Karpas-422 (cell line): ENCODE measurements at places on chromosomes 4 and X.

DNA sequence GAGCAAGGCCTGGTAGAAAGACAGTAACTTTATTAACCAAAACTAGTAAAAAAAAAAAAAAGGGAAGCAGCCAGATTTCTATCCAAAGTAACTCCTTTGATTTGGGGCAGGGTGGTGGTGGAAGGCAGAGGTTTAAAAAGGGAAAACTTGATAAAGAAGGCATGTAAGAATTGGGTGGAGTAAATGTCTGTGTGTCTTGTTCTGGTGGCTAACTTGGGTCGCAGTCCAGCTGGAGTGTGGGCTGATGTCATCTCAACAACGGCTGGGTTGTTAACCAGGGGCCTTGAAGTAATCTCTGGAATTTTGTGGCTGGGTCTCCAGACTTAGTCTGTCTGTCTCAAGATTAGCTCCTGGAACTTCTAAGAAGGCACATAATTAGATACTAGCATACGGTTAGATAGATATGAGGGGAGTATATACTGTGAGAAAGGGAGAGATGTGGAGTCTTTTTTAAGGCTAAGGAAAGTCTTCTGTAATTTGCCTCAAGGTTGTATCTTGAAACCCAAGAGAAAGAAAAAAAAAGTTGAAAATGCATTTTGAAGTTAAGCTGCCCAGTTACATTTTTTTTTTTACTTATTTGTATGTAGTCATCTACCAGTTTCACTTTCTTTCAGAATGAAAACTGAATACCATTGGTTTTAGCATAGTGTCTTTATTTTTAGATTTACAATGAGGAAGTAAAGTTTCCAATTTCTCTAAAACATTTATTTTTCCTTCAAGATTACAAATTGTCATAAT lies 48.3 kb downstream of the MTHFD2L start:
- peak; percentile 40 for DNase-seq

GRCh38 chr4:128279624-128280225 lies 7.9 kb downstream of the PGRMC2 start:
- DNase-seq: no peak

DNA sequence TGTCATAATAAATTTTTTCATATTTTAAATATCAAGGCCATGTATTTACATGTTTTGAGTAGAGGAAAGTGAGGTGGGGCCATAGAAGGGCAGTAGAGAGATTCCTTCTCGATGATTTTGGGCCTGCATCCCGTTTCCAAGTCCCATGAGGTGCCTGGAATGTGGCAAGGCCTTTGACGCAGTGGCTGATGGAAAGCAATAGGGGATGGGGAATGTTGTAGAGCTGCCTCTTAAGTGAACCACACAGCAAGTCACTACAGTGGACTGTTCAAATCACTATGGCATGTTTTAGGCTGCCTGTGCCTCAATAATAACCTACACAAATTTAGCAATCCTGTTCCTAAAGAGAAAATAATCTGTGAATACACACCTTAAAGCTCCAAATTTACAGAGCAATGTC lies 48.3 kb downstream of the ANXA5 start:
- DNase-seq: no peak

DNA sequence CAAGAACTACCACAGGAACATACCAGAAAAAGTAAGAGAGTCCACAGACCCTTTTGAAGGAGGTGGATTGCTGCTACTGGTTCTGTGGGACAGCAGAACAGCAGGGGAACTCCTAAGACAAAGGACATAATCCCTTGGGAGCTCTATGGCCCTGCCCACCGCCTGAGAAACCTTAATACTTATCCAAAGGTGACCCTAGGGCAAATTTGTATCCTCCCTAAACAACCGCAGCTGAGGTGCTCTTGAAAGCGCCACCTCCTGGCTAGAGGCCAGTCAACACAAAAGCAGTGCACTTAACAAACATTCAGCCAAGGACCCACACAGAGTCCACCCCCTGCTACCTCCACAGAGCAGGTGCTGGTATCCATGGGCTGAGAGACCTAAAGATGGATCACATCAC lies 136.8 kb downstream of the ADAM29 start:
- DNase-seq: no peak

DNA sequence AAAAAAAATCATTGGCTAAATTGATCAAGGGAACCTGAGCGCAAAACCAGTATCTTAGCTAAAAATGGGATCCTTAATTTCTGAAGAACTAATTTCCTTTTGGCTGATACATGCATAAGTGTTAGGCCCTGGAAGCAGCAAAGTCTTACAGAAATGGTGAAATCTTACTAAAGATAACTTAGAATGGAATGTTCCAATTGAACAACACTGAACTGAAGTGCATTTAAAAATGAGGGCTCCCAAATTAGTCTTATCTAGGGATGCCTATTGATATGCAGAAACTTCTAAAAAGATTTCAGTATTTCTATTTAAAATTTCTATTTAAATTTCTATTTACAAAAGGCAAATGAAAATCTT lies 120.7 kb upstream of the BANK1 start:
- no peak for DNase-seq

- no peak for DNase-seq
Observed at GRCh38 chr4:162705130-162705803, 461.4 kb downstream of the NAF1 start.

- no peak for DNase-seq
Observed at GRCh38 chrX:48498374-48498809, 10.4 kb upstream of the PORCN start.

DNA sequence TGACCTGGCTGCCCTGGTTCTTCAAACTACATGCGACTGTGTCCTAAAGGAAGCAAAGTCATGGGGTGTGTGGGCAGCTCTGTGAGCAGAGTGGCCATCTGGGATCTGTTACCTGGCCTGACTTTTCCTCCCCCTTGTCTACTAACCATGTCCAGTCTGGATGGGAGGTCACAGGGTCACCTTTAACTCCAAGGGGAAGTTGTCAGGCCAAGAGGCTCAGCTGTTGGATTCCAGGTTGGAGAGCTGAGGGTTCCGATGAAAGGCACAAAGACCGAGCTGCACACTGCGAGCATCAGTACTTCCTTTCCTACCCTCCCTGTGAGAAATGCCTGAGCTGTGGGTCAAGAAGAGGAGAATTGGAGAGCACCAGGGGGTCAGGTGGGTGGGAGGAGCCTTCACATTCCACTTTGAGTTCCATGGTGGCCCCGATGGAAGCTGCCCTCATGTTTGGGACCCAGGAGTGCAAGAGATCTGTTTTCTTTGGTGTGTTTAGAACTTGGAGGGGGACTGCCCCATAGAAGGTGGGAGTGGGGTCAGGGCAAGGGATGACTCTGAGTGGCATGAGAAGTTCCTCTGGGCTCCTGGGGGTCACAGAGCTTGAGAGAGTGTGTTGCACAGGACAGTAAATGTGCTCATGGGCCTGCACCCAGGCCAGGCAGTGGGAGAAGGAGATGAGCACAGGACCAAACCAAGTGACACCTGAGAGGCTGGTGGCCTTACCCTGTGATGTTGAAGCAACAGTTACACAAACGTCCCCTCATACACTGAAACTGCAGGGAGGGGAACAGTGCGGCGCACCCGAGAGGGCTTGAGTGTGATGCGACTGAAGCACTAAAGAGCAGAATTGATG lies 36.2 kb downstream of the RGS12 start:
- no peak for DNase-seq

DNA sequence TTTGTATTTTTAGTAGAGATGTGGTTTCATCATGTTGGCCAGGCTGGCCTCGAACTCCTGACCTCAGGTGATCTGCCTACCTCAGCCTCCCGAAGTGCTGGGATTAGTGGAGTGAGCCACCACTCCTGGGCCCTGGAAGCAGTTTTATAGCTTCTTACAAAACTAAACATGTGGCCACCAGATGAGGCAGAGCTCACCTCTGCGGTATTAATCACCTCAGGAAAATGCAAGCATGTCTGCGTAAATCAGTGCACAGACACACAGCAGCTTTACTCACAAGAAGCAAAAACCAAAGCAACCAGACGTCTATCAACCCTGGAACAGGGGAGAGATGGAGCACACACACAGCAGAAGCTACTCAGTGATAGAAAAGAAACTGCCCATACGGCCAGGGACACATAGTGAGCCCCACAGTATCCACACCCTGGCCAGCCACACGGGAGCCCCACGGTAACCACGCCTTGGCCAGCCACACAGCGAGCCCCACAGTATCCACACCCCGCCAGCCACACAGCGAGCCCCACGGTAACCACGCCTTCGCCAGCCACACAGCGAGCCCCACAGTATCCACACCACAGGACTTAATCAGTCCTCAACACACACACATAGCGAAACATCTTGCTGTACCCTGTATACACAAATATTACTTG lies 30.2 kb downstream of the PPP2R3B start:
- no peak for DNase-seq

- no peak for DNase-seq
Observed at GRCh38 chr4:110626532-110627153, 3.8 kb upstream of the PITX2 start.

DNA sequence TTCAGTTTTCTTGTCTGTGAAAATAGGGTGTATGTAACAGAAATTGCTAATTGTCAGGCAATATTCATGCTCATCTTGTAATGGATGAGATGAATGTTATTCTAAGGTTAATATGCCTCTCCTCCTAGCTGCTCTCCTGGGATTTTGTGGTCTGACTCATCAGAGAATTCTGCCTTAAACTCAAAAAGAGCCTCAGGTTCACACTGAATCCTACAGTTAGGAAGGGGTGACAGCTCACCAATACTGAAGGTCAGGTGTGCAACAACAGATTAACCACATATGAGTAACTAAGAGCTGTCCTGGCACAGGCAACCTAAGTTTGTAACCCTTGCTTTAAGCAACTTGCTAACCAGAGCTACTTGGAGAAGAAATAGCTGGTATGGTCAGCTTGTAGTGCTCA lies 197.7 kb downstream of the SPATA18 start:
- peak; percentile 83 for DNase-seq

DNA sequence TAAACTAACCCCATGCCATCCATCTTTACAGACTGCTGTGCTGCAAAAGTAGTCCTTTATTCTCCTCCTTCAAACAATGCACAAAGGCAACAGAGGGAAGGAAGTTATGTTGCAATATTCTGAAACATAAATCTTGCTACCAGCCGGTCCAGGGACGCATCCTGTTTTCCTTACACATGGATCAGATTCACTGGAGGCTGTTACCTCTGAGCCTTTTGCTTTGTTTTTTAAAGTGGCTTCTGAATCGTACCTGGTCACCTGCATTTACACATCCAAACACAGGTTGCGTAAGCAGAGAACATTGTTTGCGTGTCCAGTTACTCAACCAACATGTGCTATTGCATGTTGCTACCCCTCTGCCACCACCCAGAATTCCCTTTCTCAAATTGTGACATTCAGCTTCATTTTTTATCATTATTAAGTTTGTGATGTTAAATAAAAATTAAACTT lies 8.8 kb downstream of the PPARGC1A start:
- DNase-seq: no peak

GRCh38 chr4:112085156-112086035 lies 59.9 kb upstream of the FAM241A start:
- DNase-seq: no peak

GRCh38 chrX:138771047-138771446 lies 59.5 kb upstream of the FGF13 start:
- DNase-seq: no peak

GRCh38 chr4:41476310-41476885 lies 61.6 kb upstream of the LIMCH1 start:
- DNase-seq: no peak

DNA sequence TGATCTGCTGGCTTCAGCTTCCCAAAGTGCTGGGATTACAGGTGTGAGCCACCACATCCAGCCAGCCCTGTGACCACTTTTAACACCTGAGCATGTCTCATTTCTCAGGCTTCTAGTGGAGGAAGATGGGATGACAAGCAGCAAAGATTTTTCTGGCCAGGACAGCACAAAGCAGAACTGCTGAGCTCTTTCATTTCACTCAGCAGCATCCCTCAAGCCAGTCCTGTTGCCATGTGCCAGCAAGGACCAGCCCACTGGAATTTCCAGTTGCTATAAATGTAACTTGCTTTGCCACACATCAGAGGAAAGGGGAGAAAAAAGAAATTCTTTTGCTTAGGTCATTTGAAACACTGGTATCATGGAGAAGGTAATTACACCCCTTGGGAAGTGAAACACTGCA lies 75.9 kb downstream of the SLC9A7 start:
- DNase-seq: no peak

DNA sequence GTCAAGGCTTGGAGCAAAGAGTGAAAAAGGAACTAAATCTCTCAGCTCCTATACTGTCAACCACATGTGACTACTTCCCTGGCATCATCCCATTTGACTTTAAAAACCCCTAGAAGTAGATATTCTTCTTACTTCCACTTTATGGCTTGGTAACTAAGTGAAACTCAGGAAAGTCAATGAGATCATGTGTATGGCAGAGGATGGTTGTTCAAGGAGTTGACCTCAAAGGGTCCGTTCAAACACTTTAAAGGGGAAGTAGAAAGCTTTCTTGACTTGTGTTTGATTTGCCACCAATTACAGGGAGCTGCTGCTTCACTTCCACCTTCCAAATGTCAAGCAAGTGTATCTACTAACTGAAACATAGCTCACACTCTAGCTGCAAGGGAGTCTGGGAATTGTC lies 187.2 kb downstream of the RAB28 start:
- no peak for DNase-seq

- no peak for DNase-seq
Observed at GRCh38 chrX:27549688-27550087, 40.5 kb upstream of the DCAF8L2 start.

- DNase-seq: peak; percentile 63
Observed at GRCh38 chr4:52638717-52639116, 20.4 kb downstream of the USP46 start.

GRCh38 chrX:33211356-33212260 lies at the start of gene DMD:
DMD (minus strand) TSS chrX:33211549; CDS start chrX:33211312, 237 bp downstream.
- DNase-seq: no peak

- no peak for DNase-seq
Observed at GRCh38 chrX:144722307-144722706, 525.0 kb upstream of the SPANXN1 start.

DNA sequence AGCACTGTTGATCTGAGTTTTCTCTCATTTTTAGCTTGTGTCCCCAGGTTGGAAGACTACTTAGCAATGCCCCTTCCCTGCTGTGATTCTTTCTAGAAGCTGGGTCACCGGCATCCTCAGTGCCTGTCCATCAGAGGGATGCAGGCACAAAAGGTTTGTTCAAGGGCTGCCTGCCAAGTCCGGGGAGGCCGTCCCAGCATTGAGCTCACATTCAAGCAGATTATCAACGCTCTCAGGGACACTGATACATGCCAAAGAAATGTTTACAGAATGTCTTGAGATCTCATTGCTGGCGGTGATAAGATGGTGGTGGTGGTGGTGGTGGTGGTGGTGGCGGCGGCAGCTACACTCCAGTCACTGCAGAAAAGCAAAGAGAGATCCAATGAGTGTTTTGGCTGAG lies 79.6 kb upstream of the VCX3A start:
- DNase-seq: no peak

DNA sequence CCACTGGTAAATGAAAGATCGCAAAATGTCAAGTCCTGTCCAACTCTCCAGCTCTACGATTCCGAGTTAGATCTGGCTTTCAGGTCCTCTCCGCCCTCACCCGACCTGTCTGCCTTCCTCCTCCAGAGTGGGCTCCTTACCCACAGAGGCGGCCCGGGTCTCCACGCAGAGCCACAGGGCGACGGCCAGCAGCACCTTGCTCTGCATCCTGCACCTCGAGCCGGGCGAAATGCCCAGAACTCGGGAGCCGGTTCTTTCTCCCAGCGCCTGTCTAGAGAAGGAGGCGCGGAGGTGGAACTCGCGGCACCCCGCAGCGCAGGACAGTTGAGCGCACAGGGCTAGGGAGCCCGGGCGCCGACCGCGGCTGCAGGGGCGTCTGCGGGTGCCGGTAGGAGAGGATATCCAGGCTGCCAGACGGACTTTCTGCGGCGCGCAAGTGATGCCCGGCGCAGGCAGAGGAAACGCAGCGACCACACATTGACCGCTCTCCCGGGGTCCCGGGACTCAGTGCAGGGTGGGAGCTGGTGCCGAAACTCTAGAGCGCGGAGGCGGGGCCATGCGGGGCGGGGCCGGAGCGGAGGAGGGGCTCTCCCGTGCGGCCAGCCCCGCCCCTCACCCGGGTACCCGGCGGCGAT lies at the start of gene KDR:
KDR (minus strand) TSS at position 509 of the 635 bp plus-strand sequence; CDS start at position 207, 302 bp downstream.
- DNase-seq: peak; percentile 24
